ENCODE measurements at places on chromosomes 3 and 15.

DNA sequence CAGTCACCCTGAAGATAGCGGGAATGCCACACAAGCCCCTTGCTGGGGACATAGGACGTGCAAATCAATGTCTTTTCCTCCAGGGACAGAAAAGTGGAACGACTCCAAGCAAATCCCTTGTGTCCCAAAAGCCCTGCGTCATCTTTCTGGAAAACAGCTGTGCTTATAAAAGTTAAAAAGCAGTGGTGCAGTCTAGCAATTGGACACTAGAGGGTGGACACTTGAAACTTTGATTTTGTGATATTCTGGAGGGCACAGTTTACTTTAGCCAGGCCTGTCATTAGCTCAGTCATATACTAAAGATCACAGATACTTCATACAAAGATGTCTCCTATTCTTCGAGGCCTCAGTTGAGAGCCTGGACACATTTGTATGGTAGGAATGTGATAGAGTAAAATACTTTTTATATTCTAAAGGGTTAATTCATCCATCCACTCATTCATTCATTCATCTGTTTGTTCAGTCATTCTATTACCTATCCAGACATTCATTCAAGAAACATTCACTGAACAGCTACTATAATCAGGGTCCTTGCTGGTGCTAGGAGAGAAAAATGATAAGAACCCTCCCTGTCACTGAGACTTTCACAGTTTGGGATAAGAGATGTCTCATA, 63.8 kb upstream of the ANKRD34C start:
- DNase-seq, result peak; percentile 4

- DNase-seq, result no peak
Observed at GRCh38 chr3:39103791-39104552, 3.5 kb downstream of the GORASP1 start.

DNA sequence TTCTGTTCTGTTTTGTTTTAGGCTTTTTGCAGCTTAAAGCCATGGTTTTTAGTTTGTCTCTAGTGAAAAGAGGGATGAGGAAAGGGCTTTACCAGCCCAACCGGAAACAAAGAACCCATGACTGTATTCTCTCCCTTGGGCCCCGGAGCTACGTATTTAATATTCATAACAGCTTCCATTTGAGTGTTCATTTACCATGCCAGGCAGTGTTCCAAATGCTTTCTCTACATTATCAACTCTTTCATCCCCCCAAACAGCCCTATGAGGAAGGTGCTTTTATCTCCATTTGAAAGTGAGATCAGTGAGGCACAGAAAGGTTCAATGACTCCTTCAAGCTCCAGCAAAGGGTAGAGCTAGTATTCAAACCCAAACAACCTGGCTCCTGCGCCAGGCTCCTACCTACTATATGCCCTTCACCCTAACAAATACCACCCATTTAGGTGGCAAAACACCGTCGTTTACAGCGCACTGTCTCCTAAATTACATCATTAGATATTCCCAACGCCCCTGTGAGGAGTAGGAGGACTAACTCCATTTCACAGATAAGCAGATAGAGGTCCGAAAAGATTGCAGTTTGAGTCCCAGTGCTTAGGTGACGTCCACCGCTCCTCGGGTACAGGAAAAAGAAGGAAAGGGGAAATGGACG, 27.9 kb downstream of the GTPBP8 start:
- no peak for DNase-seq

GRCh38 chr3:15781131-15781530, 16.6 kb downstream of the ANKRD28 start:
- no peak for DNase-seq
